ENCODE measurements at places on chromosomes 5 and 9.

DNA sequence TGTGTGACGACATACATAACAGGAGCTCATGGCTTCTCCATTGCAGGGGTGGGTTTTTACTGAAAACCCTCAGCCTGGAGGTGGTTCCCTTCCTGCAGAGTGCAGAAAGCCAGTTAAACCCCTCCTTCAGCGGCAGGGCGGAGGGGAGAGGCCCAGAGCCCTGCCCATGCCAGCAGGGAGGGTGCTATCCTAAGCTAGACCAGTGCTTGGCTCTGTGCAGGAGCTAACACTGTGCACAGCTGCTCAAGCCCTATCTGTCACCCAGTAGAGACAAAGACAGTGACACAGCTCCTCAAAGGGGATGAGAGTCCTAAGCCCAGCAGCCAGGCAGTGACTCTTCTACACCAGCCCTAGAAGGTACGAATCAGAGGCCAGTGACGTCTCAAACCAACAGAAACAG, 70.0 kb upstream of the ZSWIM6 start:
- DNase-seq: no peak

- no peak for DNase-seq
Observed at GRCh38 chr9:69047371-69047770, 11.8 kb downstream of the FXN start.

- no peak for DNase-seq
Observed at GRCh38 chr5:153658606-153659005, 168.1 kb downstream of the GRIA1 start.

- no peak for DNase-seq
Observed at GRCh38 chr5:148853868-148854267, 27.5 kb downstream of the ADRB2 start.

- DNase-seq: no peak
Observed at GRCh38 chr9:126295516-126295915, 31.1 kb upstream of the MVB12B start.

DNA sequence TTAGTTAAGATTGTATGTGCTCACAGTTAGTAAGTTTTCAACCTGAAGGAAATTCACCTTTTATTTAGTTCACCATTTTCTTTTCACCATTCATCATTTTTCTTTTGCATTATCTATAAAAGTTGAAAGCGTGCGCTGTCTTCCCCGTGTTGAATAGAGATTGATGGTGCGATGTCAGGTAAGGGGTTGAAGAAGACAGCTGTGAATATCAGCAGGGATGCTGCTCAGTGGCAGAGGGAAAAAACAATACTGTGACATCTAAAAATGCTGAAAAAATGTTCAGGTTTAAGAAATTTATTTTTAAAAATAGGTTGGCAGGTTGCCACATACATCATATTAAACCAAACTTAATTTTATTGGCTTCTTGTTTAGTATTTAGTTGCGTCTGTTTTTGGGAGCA, 815.0 kb downstream of the DTWD2 start:
- no peak for DNase-seq

- DNase-seq: no peak
Observed at GRCh38 chr9:114504341-114505186, 709 bp downstream of the WHRN start.

- DNase-seq: no peak
Observed at GRCh38 chr5:98334946-98335345, 438.5 kb upstream of the RGMB start.

DNA sequence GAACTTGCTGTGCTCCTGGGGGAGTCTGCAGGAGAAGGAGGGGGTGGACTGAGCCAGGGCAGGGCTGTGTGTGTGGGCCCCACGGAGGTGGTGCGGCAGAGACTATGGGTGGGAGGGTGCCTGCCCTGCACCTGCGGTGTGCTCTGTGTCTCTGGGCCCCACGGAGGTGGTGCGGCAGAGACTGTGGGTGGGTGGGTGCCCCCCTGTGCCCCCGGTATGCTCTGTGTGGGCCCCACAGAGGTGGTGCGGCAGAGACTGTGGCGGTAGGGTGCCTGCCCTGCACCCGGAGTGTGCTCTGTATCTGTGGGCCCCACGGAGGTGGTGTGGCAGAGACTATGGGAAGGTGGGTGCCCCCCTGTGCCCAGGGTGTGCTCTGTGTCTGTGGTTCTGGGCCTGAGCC, 103.7 kb downstream of the EHMT1 start:
- DNase-seq: no peak

- no peak for DNase-seq
Observed at GRCh38 chr5:26877154-26877553, 161.2 kb downstream of the CDH9 start.

DNA sequence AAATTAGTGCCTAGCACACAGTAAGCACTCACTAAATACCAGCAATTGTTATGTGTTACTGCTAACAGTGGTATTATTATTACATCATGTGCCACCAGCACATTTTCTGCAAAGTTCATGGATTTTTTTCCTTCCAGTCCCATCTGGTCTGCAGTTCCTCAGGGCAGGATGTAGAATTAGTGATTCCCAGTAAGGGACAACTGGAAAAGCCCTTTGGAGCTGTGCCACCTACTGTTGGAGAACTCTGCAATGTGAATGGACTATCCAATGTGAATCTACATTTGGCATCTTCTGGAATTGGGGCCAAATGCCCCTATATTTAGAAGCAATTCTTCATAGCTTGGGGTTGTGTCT, 154.0 kb downstream of the CDH6 start:
- no peak for DNase-seq

DNA sequence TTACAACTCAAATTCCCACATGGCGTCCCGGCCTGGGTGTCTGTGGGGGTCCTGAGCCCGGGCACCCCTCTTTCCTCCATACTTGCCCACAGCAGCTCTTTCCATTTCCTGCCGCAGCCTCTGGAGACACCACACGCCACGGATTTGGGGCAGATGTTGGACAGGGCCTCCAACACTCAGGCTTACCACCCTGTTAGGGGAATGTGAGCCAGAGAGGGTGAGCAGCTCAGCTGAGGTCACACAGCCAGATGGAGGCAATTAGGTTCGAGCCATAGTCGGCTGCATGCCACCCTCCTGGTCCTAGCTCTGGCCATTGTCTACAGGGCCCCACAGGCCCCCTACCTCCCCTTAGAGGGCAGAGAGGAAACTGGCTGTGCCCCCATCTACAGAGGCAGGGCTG, 75.6 kb upstream of the STXBP1 start:
- no peak for DNase-seq

- no peak for DNase-seq
Observed at GRCh38 chr9:127746959-127747569, 12.0 kb upstream of the TOR2A start.

- DNase-seq: no peak
Observed at GRCh38 chr5:119451561-119451960, 736 bp upstream of the HSD17B4 start.

DNA sequence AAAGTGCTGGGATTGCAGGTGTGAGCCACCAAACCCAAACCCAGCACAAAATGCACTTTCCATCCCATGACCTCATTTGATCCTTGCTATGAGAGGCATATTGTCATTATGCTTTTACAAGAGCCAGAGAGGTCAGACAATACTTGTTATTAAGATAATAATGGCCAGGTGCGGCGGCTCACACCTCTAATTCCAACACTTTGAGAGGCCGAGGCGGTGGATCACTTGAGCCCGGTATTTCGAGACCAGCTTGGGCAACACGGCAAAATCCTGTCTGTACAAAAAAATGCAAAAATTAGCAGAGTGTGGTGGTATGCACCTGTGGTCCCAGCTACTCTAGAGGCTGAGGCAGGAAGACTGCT, 55.9 kb upstream of the IL17B start:
- no peak for DNase-seq

DNA sequence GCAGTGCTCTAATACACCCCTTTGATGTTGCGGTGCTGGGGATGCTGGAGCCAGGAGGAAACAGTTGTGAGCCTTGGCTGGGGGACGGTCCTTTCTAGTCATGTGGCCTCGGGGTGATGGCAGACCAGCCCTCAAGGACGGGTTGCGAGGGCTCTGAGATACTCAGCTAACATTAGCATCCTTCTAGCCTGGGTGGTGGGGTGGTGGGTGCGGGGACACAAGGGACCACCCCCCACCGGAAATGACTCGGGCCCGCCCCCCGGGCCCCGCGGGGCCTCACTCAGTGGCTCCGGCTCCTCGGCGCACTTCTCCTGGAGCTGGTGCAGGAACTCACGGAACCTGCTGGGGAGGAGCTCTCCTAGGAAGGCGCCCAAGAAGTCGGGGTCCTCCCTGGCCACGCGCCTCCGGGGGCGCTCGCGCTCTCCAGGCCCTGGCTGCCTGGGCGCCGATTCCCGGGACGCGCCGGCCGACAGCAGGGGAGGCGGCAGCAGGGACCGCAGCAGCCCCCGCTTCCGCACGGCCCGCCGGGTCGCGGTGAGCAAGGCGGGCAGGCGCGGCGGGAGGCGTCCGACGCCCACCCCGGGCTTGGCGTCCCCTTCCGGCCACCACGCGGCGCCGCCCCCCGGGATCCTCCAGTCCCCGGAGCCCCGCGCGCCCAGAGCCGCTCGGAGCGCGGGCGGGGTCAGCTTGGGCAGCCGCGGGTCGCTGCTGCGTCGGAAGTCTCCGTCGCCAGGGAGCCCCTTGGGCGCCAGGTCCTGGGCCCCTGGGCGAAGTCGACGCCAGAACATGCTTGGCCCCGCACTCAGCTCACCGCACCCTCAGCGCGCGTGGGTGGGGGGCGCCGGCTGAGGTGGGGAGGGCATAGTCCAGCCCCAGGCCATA, 873 bp downstream of the C9orf50 start:
- no peak for DNase-seq

- no peak for DNase-seq
Observed at GRCh38 chr9:111945216-111945615, 48.6 kb downstream of the UGCG start.

- DNase-seq: no peak
Observed at GRCh38 chr9:123871781-123872180, 58.1 kb downstream of the DENND1A start.

DNA sequence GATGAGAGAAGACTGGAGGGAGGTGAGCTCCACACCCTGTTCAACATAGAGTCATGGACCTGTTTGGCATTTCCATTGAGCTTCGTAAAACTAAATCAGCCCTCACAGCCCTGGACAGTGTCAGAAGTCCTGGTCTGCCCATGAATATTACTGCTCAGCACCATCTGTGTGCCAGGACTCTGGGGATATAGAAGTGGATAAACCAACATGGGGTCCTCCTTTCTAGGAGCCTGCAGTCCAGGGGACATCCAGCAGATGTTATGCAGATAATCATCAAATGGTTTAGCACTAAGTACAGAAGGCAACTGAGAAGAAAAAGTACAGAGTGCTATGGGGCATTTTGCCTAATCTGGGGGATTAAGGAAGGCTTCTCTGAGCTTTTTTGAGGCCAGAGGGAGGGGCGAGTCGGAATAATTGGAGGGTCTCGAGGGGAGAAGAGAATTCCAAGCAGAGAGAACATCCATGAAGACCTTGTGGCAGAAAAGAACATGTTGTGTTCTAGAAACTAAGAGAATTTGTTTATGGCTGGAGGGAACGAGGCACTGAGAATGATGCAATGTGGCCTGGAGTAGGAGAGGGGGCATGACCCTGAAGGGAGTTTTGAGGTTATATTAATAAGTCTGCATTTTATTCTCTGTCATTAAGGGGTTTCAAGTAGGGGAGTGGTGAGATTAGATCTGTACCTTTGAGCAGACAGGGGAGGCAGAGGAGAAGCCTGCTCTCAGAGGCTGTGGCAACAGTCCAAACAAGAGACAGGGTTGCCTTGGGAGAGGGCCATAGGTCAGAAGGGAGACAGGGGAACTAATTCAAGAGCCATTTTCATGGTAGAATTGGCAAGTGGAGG, 63.5 kb upstream of the SLC2A8 start:
- no peak for DNase-seq

- no peak for DNase-seq
Observed at GRCh38 chr5:40221796-40222195, 457.9 kb upstream of the PTGER4 start.

DNA sequence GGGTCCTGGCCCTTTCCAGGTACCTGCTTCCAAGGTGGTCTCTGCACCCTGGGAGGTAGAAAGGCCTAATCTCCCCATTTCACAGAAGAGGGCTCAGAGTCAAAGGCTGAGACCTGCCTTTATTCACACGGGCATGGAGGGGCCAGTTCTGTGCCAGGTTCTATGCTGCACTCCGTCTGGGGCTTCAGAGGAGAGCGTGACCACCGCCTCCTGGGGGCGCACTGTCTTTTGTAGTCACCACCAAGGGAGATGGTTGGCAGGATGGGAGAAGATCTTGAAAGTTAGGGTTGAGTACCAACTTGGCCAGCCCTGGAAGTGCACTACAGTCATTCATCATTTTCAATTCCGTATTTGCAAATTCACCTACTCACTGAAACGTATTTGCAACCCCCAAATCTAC, 23.7 kb upstream of the PRDM12 start:
- no peak for DNase-seq

Data from GM19239 (cell line).